Activated naive CD4-positive, alpha-beta T cell treated with anti-CD3 and anti-CD28 coated beads, Interleukin-2, amount 50 U/mL, for 72 hours (primary cell): ENCODE measurements at places on chromosomes 5 and 9.

GRCh38 chr9:78074385-78075291 lies 43.0 kb upstream of the GNAQ start:
- no peak for DNase-seq

DNA sequence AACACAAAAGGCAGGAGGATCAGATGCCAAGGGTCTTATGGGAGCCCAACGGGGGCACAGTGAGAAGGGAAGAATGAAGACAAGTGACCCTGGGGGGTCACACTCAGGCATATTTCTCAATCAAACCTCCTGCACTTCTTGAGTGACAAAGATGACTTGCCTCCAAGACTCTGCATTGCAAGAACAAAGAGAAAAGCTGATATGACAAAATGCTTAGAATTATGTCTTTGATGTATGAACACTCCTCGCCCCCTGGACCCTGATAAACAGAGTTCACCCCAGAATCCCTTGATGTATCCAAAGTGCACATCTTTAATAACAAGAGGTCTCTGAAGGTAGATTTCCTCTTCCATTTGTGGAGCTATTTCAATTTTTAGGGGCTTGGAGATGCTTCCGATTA lies 146.5 kb downstream of the C5orf15 start:
- DNase-seq: no peak

DNA sequence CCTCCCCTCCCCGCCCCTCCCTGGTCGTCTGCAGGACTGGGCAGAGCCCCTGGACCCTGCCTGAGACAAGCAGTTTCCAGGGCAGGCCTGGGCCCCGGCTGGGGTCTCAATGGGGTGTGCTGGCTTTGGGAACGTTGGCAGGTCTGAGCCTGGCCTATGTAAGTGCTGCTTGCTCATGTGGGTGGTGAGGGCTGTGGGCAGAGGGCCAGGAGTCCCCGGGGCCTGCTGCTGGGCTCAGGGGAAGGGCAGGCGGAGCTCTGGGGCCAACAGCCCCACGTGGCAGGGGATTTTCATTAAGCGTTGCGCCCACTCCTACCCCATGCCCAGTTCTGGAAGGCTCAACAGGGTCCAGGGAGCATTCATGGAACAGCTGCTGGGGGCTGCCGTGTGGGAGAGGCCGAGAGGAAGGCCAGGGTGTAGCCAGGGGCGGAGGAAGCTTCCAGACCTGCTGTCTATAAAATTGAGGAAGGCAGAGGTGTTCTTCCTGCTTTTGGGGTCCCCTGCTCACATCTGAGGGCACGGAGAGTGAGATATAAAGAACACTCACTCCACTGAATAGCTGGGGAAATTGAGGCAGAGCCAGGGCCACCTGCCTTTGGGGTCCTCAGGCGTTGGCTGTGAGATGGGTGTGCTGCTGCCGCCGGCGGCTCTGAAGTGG lies 32.5 kb downstream of the RXRA start:
- DNase-seq: no peak

DNA sequence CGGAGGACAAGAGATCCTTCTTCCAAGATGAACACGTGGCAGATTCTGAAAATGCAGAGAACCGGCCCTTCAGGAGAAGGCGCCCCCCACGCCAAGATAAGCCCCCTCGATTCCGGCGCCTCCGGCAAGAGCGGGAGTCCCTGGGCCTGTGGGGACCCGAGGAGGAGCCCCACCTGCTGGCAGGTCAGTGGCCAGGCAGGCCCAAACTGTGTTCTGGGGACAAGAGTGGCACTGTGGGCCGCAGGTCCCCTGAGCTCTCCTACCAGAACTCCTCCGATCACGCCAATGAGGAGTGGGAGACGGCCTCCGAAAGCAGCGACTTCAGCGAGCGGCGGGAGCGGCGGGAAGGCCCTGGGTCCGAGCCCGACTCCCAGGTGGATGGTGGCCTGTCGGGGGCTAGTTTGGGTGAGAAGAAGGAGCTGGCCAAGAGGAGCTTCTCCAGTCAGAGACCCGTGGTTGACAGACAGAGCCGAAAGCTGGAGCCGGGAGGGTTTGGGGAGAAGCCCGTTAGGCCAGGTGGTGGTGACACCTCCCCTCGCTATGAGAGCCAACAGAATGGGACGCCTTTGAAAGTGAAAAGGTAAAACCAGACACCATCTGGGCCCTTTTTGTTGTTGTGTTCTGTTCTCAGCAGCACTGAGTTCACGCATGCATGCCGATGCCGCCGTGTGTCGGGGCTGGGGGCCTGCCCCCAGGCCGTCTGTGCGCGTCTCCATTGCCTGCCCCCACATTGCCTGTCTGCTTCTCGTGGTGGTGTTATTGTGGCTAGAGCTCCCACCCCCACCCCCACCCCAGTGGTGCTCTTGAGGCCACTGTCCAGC lies 26.6 kb upstream of the POMT1 start:
- DNase-seq: no peak

GRCh38 chr9:129143031-129143927 lies 32.1 kb downstream of the PTPA start:
- peak; percentile 81 for DNase-seq

GRCh38 chr5:158869854-158870253 lies 229.9 kb downstream of the EBF1 start:
- DNase-seq: no peak

DNA sequence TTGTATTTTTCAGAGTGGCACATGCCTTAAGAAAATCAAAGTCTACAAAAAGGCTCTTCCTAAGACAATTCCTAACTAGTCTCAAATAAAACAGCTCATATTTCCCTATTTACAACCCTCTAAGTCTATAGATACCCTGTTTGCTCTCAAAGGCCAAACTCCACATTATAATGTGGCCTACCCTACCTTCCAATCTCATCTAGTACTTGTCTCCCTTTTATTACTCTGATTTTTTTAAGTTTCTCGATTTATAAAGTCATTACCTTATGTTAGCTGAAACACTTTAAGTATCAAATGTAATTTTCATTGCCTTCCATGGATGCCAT lies 19.4 kb downstream of the KIAA1191 start:
- DNase-seq: no peak

GRCh38 chr5:132007399-132008162 lies 3.9 kb downstream of the ACSL6 start:
- DNase-seq: no peak

- DNase-seq: no peak
These were observed 70.7 kb upstream of the TAF1L start for GRCh38 chr9:32706004-32706724.

DNA sequence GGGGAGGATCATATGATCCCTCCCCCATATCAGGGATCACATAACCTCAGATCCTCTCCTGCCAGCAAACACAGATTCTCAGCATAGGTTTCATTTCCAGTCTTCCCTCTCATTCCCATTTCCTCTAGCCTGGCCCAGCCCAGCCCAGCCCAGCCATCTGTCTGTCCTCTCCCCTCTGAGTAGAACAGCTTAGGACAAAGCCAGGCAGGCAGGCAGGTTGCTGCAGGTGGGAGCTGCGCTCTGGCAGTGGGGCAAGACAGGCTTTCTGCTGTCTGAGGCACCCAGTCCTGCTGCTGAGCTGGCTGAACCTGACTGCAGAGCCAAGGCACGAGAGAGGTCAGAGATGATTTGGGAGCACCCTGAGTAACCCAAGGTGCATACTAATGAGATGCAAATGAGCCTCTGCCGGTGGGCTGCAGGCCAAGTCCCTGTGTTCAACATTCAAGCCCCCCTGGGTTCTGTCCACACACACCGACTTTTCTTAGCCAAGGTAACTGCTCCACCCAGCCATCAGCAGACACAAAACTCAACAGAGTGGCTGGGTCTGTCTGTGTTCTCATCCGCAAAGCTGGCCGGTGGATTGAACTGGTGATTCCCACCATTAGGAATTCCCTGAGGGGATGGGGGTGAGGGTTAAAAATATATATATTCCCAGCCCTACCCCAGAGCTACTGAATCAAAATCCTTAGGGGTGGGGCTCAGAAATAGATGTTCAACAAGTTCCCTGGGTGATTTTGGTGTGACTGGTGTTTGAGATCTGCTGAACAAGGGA lies 9.1 kb downstream of the FAT2 start:
- DNase-seq: no peak

- DNase-seq: no peak
These were observed 358.6 kb downstream of the ADGRV1 start for GRCh38 chr5:90916947-90917800.

GRCh38 chr9:85136987-85137386 lies 467.5 kb downstream of the NTRK2 start:
- DNase-seq: no peak

DNA sequence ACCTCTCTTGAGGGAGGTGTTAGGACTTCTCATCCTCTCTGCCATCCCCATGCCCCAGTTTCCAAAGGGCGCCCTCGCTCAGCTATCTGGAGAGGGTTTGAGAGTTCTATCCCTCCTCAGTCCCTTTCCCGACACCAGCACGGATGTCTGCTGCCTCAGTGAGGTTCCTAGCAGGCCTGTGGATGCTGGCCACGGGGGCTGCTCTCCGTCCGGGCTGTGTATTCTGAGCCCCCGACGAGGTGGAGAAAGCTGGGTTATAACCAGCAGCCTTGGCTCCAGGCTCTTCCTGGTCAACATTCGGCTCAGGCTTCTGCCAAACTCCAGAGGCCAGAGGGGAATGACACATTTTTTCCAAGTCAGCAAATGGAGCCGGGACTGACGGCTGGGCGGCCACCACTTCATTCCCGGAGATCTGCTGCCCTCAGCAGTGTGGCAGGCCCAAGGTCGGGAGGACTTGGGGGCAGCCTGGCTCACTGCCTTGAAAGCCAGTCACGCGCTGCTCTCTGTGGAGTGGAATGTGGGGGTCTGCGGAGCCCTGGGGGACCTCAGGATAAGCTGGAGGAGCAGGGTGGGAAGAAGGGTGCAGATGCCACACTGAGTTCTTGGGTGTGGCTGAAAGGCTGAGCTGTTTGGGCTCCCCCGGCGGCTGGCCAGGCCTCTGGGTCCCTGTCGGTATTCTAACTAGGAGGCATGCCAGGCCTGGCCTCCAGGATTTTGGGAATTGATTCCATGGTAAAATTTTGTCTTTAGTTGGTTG lies 27.4 kb downstream of the PTPA start:
- DNase-seq: no peak

- no peak for DNase-seq
These were observed 5.6 kb downstream of the IFNA14 start for GRCh38 chr9:21234153-21234687.

DNA sequence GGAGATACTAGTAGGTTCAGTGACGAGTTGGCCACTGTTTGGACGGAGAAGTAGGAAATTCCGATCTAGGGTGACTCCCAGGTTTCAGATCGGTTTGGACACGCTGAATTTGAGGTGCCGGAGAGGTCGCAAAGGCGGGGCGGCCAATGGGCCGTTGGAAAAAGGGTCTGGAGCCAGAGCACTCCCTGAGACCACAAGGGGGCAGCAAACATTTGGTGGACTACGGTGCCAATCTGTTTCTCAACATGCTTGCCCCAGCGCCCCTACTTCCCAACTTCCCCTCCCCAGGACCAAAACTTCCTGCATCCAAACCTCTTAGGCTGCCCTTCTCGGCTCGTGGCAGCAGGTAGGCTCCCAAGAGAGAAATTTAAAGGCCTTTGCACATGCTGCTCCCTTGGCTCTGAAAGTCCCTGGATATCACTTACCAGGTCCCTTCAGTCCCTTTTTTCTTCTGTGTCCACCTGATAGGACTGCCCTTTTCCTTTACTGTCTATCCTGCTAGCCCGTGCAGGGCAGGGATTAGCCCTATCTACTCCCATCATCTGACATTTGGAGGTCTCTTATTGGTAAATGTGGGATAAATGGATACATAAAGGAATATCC lies 992 bp upstream of the RPP25L start:
- DNase-seq: peak; percentile 69

DNA sequence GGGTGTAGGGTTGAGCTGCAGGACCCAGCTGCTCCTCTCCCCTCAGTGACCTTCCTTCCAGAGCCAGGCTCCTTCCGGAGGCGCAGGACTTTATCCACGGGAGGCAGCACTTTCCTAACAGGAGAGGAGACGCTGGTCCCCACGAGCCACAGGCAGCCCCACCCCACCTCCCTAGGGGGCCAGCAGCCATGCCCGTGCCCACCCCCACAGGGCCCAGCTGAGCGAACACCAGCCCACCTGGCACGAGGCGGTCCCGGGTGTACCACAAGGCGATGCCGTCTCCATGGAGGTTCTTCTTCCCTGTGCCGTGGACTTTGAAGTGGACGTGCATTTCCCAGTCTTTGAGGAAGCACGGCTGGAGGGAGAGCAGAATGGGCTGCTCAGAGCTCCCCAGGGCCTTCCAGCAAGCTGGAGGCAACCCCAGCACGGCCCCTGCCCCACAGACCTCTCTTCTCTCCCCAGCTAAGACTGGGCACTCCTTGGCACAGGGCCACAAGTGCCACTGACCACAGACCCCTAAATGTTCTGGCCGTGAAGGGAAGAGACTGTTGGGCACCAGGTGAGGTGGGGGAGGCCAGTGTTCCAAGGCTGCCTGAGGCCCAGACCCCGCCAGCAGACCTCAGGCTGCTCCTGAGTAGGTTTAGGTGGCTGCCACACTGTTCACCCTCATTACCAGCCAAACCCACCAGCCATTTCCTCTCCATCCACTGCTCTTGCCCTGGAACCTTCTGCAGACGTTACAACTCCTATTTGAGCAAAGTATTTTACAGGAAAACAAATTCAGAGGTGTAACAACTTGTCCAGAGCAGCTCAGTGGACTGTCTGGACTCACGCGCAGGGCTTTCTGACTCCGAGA lies 13.0 kb downstream of the LMAN2 start:
- DNase-seq: no peak

- DNase-seq: no peak
These were observed 90.7 kb downstream of the STK10 start for GRCh38 chr5:172097356-172097755.

DNA sequence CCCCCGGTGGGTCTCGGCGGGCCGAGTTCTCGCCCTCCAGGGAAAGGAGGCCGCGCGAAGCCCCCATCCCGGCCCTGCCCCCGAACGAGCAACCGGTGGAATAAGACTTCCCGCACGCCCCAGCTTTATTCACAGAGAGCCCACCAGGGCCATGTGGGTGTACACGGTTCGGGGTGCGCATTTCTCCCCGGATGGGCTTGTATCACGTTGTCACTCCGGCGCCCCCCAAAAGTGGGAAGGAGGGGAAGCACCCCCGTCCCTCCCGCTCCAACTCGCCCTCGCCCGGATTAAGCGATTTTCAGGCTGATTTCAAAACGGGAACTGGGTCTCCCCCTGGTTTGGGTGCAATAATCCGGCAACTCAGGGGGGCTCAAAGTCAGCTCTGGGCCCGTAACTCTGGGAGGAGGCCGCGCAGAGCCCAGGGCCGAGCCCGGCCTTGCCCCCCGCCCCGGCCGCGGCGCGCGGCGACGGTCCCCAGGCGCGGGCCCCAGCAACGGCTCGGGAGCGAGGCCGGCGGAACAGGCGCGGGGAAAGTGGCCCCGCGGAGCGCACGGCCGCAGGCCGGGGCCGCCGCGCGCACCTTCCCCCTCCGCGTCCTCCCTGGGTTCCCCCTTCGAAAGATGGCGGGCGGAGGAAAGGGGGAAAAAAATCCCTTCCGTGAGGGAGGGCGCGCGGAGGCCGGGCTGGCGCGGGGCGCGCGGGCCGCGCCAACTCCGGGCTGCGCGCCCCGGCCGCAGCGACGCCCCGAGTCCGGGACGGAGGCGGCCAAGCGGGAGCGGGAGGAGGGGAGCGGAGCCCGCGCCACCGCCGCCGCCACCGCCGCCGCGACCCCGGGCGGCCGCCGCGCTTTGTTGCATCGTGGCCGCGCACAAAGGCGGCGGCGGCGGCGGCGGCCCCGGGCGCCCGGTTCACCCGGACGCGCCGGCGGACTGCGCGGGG lies 644 bp downstream of the BRD3 start:
- DNase-seq: peak; percentile 32
